ENCODE measurements at places on chromosomes 2 and 18. TPM values are rescaled to one million over a fixed set of nuclear protein-coding genes. Genes with fewer than 3 reads are reported as not detected.

- H3K27me3 ChIP-seq, result no peaks in the 10 kb centered on the region
- H3K27ac ChIP-seq, result no peak overlapping the region
- no peaks in the 10 kb centered on the region for H3K4me1 ChIP-seq
- H3K36me3 ChIP-seq, result no peaks in the 10 kb centered on the region
- no peak for DNase-seq
Measured at GRCh38 chr2:88230911-88231310, 60.8 kb downstream of the THNSL2 start.

DNA sequence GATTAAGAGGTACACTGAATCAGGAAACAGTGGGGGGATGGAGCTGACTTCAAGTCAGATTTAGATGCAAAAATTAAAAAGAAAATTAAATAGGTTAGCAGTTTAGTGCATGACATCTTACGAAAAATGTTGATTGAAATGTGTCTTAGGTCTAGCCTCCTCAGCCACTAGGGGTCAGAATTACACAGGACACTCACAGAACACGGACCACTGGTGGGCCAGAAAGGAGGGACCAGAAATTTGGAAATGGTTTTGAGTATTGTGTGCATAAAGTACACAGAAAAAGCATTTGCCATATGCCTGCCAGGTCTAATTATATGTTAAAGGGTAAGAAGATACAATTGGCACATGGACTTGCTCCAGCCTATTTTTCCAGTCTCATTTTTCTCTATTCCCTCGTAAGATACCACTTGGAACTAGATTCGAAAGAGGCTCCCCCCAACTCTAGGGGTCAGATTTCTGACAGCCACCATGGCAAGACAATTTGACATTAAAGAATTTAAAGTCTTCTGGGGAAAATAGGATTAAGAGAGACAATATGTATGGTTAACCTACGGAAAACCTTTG, 550.2 kb upstream of the SETBP1 start:
- DNase-seq, result no peak
- H3K27ac ChIP-seq, result no peak overlapping the region
- H3K36me3 ChIP-seq, result no peaks in the 10 kb centered on the region
- no peaks in the 10 kb centered on the region for H3K4me1 ChIP-seq
- H3K4me3 ChIP-seq, result no peak overlapping the region

DNA sequence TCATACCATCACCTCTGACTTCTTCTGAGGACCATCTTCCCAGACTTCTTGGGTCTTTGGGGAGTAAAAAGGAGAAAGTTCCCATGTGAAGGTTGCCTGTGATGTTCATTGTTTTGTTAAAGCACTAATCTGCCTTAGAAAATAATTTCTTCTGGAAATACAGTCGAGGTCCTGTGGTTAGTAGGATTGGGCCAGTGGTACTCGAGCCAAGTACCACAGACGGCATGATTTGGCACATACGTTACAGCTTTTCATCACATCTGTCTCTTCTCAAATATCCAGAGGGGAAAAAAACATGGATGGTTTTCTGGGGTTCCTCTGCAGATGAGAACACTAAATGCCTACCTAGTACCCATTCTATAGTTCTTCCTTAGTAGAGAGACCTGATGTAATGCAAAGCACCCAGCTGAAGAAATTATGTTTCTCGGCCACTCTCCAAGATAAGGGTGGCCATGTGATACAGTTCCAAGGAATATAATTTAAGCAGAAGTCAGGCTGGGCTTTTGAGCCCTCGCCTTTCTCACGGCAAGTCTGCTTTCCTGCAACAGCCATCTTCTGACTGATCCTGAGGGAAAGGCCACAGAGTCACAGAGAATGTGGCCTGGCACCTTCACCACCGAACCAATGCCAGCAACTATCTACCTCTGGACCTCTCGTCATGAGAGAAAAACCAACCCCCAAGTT, 161.0 kb downstream of the RNF152 start:
- H3K36me3 ChIP-seq, result no peaks in the 10 kb centered on the region
- DNase-seq, result no peak
- no peak overlapping the region for H3K27ac ChIP-seq
- no peak overlapping the region for H3K4me3 ChIP-seq
- H3K27me3 ChIP-seq, result peaks cover 12% of the 10 kb centered on the region

Gene TPO
- not detected for total RNA-seq

DNA sequence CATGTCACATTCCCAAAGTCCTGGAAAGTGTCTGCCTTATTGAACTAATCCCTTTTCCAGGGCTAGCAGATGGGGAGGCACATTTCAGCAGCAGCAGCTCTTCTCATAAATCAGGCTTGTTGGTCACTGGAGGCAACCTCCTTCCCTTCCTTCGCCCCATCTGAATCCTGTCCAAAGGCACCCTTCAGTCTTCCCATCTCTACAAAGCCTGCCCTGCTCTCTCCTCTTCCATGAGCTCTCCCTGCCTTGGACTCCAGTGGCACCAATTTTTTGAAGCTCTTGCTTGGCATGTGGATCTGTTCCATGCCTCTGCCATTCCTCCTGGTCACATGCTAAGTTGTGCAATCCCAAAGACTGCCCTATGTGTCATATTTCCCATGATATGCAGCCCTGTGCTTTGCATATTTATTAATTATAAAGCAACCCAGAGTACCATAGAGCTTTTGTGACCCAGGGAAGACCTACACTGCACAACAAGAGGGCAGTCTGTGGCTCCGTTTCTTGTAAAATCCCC, 70.3 kb downstream of the ANTXR1 start:
- no peak for DNase-seq
- H3K4me1 ChIP-seq, result peaks cover 2% of the 10 kb centered on the region
- H3K4me3 ChIP-seq, result no peak overlapping the region
- H3K36me3 ChIP-seq, result no peaks in the 10 kb centered on the region
- H3K27ac ChIP-seq, result no peak overlapping the region
- H3K27me3 ChIP-seq, result peaks cover 35% of the 10 kb centered on the region

GRCh38 chr2:224032283-224032682, 6.8 kb downstream of the SERPINE2 start:
- DNase-seq, result no peak
- no peak overlapping the region for H3K27ac ChIP-seq
- peaks cover 42% of the 10 kb centered on the region for H3K4me1 ChIP-seq

- H3K4me1 ChIP-seq, result no peaks in the 10 kb centered on the region
- H3K36me3 ChIP-seq, result no peaks in the 10 kb centered on the region
- no peak overlapping the region for H3K27ac ChIP-seq
- H3K27me3 ChIP-seq, result no peaks in the 10 kb centered on the region
- H3K4me3 ChIP-seq, result no peak overlapping the region
- DNase-seq, result no peak
Measured at GRCh38 chr2:234846599-234847363, 105.0 kb upstream of the SH3BP4 start.

- no peak overlapping the region for H3K27ac ChIP-seq
- no peak overlapping the region for H3K4me3 ChIP-seq
- H3K4me1 ChIP-seq, result no peaks in the 10 kb centered on the region
- no peak for DNase-seq
- peaks cover 14% of the 10 kb centered on the region for H3K36me3 ChIP-seq
Measured at GRCh38 chr2:61057562-61057961, 8.1 kb upstream of the SANBR start.

Gene CERKL
- total RNA-seq, result 0.06 TPM

DNA sequence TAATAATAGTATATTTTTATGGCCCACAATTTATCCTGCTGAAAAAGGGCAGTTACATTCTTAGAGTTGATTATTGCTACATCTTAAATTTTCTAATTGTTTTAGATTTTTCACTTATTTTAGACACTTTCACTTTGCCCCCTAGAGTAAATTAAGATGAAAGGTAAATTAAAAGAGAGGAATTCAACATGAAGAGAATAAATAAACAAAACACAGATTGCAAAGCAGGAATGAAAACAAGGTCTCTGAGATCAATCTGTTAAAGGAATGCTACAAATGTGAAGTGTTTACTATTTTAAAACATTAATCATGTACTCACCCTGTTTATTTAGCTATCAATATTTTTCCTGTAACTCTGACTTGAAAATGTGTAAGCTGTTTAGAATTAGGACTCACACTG, 113.5 kb upstream of the ETAA1 start:
- H3K27ac ChIP-seq, result no peak overlapping the region
- H3K4me3 ChIP-seq, result no peak overlapping the region
- peaks cover 5% of the 10 kb centered on the region for H3K27me3 ChIP-seq
- H3K36me3 ChIP-seq, result no peaks in the 10 kb centered on the region
- DNase-seq, result no peak

GRCh38 chr2:123769001-123769400, 256.1 kb upstream of the CNTNAP5 start:
- H3K27ac ChIP-seq, result no peak overlapping the region
- H3K27me3 ChIP-seq, result no peaks in the 10 kb centered on the region
- H3K36me3 ChIP-seq, result no peaks in the 10 kb centered on the region

Gene ASTL
- 22.1 TPM for total RNA-seq

GRCh38 chr2:222804351-222804750, 56.5 kb upstream of the ACSL3 start:
- H3K27me3 ChIP-seq, result peaks cover 9% of the 10 kb centered on the region
- no peak for DNase-seq
- H3K4me1 ChIP-seq, result no peaks in the 10 kb centered on the region

Gene WNT10A
- total RNA-seq, result 6.8 TPM

Gene GALNT13
- total RNA-seq, result 0.16 TPM

DNA sequence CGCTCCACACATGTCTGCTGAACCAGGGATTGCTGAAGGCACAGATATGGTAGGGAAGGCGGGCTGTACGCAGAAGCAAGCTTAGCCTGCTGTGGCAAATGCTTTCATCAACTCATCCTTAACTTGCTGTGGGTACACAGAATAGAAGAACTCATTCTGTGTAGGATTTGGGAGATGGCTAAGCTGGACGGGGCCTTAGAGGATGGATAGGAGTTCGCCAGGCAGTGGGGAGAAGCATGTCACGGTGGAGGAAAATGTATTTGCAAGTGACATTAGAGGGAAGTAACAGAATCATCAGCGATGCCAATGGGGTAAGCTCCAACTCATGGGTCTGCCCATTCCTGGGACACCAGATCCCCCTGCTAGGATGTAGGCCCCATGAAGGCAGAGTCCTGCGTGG, 96.7 kb upstream of the SMIM21 start:
- no peaks in the 10 kb centered on the region for H3K36me3 ChIP-seq
- no peak overlapping the region for H3K4me3 ChIP-seq
- no peaks in the 10 kb centered on the region for H3K4me1 ChIP-seq
- no peak overlapping the region for H3K27ac ChIP-seq
- H3K27me3 ChIP-seq, result peaks cover 3% of the 10 kb centered on the region
- DNase-seq, result no peak

Gene MYO7B
- total RNA-seq, result 0.88 TPM

DNA sequence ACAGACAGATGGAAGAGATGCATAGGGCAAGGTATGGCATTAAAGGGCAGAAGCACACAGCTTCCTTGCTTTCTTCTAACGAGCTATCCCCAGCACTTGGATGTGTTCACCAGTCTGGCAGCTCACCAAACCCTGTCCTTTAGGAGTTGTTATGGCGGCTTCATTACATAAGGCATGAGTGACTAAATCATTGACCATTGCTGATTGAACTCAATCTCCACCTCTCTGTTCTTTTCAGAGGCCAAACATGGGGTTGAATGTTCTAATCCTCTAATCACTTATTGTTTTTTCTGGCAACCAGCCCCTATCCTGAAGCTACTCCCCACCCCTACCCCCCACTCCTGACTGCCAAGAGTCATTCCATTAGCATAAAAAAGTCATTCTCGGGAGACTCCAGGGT, 301.8 kb downstream of the XIRP2 start:
- H3K36me3 ChIP-seq, result no peaks in the 10 kb centered on the region
- H3K4me1 ChIP-seq, result no peaks in the 10 kb centered on the region
- H3K27ac ChIP-seq, result no peak overlapping the region
- H3K27me3 ChIP-seq, result no peaks in the 10 kb centered on the region
- DNase-seq, result no peak
- H3K4me3 ChIP-seq, result no peak overlapping the region

Gene ASPRV1
- total RNA-seq, result 0.54 TPM

Gene TUBA3E
- not detected for total RNA-seq

Gene CTDSP1
- 73.5 TPM for total RNA-seq

GRCh38 chr2:15177103-15177502, 384.0 kb downstream of the NBAS start:
- no peak overlapping the region for H3K27ac ChIP-seq
- peaks cover 39% of the 10 kb centered on the region for H3K4me1 ChIP-seq
- peak; percentile 75 for DNase-seq
- H3K4me3 ChIP-seq, result no peak overlapping the region
- no peaks in the 10 kb centered on the region for H3K27me3 ChIP-seq
- peaks cover 46% of the 10 kb centered on the region for H3K36me3 ChIP-seq

DNA sequence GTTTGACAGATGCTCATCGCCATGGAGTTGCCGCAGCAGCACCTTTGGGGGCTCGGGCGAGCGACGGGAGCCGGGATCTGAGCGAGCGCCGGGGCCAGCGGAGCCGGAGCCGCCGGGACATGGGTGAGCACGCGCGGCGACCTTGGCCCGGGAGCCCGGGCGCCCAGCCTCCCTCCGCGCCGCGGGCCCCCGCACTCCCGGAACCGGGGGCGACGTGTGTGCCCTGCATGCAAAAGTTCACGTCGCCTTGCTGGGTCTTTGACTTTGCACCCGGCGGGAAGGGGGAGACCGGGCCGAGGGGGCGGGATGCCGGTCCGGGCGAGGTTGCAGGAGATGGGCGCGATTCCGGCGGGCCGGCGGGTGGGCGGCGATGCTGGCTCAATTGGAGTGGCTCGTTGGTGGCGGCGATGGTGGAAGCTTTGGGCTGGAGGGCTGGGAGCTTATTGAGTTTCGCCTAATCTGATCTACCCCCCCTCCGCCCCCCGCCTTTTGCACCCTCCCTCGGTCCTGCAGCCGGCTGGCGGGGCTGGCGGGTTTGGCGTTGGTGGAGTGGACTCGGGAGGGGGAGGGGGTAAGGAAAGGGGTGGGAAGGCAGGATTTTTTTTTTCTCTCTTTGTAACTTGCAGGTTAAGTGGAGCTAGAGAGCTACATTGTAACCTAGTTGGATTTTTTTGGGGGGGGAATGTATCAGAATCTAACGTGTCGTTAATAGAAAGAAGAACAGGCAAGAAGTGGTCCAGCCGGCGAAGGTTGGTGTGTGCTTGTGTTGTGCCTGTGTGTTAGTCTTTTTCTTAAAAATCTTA, at the start of gene SETBP1:
SETBP1 (plus strand) TSS at position 616 of the 803 bp plus-strand sequence. CDS start 20,459 bp downstream, outside the sequence.
- no peak within 1 kb of the TSS for H3K4me3 ChIP-seq
- H3K36me3 ChIP-seq, result no peaks in the 10 kb centered on the region
- peaks cover 30% of the 10 kb centered on the region for H3K27me3 ChIP-seq
- peaks cover 8% of the 10 kb centered on the region for H3K4me1 ChIP-seq

GRCh38 chr18:3486512-3486911, 36.5 kb downstream of the TGIF1 start:
- H3K36me3 ChIP-seq, result no peaks in the 10 kb centered on the region
- no peaks in the 10 kb centered on the region for H3K4me1 ChIP-seq
- no peak for DNase-seq

GRCh38 chr2:102376052-102376591, 20.5 kb downstream of the IL18R1 start:
- peaks cover 12% of the 10 kb centered on the region for H3K4me1 ChIP-seq
- no peaks in the 10 kb centered on the region for H3K27me3 ChIP-seq
- DNase-seq, result no peak
- H3K4me3 ChIP-seq, result no peak overlapping the region
- peaks cover 75% of the 10 kb centered on the region for H3K36me3 ChIP-seq

Gene RAMP1
- total RNA-seq, result 0.24 TPM

- H3K36me3 ChIP-seq, result peaks cover 61% of the 10 kb centered on the region
- H3K27me3 ChIP-seq, result no peaks in the 10 kb centered on the region
- H3K27ac ChIP-seq, result peak overlapping the region; percentile 89
- no peak overlapping the region for H3K4me3 ChIP-seq
Measured at GRCh38 chr18:79912994-79913831, 38.2 kb downstream of the SLC66A2 start.
